ENCODE measurements at places on chromosomes 16 and 17. TPM values are rescaled to one million over a fixed set of nuclear protein-coding genes. Genes with fewer than 3 reads are reported as not detected.

The TRIM25 gene
- 17.2 TPM for total RNA-seq

The ADAD2 gene
- 0.52 TPM for total RNA-seq

The KRT33B gene
- not detected for total RNA-seq

The RILP gene
- total RNA-seq, result 81.7 TPM

The HES7 gene
- not detected for total RNA-seq

The HOXB2 gene
- total RNA-seq, result 1.9 TPM

The OR1F1 gene
- total RNA-seq, result not detected

The PIK3R5 gene
- 2.7 TPM for total RNA-seq

The ARL5C gene
- total RNA-seq, result not detected

The ARHGDIG gene
- total RNA-seq, result 7.0 TPM

The CSF3 gene
- total RNA-seq, result not detected

The TPSG1 gene
- not detected for total RNA-seq

DNA sequence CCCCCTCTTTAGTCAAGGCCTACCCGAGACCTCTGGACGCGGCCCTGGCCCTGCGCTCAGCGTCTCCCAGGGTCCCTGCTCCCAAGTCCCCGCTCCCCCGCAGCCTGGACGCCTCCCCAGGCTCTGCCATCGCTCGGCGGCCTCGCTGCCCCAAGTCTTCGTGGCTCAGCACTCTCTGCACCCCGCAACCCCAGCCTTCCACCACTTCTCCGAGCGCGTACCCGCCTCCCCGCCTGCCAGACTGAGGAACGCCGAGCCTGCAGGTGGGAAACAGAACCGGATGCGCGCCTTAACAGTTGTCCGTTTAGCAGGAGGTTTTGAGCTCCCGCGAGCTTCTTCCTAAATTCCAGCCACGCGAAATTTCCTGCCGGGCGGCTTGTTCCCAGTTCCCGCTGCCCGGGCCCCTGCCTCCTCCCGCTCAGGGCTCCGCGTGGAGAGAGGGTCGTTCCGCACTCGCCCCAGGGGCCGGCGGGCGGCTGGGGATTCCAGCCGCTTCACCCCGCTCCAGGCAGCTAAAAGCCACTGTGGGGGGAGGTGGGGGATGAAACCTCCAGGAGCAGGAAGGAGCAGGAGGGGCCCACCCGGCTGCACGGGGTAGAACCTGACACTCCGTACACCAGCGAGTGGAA, 87.7 kb downstream of the KCNJ12 start:
- DNase-seq, result no peak

- no peak for DNase-seq
Observed at GRCh38 chr17:51060396-51060795, 60.3 kb downstream of the SPAG9 start.

DNA sequence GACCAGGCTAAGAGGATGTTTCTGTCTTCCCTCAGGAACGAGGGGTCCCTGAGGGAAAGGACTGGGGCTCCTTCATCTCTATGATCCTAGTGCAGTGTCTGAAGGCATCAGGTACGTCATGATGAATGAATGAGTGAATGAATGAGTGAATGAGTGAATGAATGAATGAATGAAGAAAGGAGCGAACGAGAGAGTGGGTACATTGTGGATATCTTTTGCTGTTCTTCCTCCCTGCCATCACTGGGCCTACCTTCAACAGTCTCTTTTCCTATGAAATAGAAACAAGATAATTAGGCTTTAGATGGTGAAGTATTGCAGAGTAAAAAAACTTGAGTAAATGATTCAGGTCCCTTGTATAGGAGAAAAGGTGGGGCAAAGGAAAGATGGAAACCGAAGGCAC, 111.3 kb upstream of the CRHR1 start:
- DNase-seq, result no peak

GRCh38 chr16:775236-775796, 12.9 kb downstream of the RPUSD1 start:
- DNase-seq, result no peak

DNA sequence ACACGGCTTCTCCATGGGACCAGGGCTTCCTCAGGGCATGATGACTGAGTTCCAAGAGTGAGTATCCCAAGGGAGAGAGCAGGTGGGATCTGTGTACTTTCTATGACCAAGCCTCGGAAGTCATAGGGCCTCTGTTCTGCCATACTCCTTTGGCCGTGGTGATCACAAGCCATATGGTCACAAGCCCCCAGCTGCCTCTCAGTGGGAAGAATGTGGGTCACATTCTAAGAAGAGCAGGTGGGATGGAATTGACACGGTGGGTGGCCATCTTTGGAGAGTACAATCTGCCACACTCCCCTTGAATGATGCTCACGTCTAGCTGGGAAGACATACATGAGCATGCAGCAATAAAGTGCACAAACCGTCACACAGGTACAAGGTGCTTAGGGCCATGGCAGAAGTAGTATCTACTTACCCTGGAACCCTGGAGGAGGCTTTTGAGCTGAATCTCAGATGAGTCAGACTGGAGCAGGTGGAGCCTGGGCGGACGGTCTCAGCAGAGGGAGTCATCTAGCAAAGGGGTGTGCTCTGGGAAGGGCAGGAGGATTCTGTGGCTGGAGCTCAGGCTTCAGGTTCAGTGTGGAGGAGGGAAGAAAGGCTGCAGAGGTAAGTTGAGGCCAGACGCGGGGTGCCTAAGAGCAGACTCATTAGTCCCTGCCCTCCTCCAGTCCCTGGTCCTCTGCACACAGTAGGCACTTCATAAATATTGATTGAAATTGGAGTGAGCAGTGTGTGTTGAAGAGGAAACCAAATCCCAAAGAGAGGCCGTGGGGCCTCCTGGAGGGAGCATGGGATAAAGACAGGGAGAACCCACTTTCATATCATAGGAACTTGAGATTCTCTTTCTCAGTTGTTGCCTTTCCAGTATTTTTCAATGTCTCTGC, 26.6 kb downstream of the GOSR2 start:
- no peak for DNase-seq

DNA sequence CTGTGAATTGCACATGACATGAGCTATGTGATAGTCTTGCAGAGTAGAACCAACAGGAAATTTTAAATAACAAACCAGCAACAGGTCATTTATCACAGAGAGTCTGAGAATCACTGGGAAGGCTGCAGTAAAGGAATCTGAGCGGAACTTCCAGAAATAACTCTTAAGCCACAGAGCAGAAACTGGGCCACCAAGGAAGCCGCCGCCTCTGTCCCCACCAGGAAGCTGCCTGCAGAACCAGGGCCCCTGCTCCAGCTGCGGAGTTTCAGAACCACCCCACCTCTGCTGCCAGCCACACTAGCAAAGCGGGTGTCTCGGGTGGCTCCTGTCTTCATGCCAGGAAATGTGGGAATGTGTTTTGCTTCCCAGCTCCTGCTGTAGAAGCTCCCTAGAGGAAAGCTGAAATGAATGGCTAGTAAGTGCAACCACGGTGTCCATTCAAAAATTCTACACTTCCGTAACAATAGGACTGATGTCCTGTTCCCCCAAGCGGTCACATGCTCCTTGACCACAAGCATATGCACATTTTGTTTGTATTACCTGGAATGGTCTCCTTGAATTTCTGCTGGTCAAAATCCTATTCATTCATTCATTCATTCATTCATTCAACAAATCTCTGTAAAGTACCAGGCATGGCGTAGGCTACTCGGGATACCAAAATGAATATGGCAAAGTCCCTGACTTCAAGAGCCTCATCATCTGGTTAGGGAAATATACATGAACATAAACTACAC, 7.7 kb upstream of the ITPRIPL2 start:
- peak; percentile 29 for DNase-seq

- no peak for DNase-seq
Observed at GRCh38 chr16:50671644-50672260, 9.4 kb downstream of the SNX20 start.

Measured in left ventricle myocardium inferior (tissue), 1 donor.